ENCODE measurements at places on chromosomes 5 and 9.

DNA sequence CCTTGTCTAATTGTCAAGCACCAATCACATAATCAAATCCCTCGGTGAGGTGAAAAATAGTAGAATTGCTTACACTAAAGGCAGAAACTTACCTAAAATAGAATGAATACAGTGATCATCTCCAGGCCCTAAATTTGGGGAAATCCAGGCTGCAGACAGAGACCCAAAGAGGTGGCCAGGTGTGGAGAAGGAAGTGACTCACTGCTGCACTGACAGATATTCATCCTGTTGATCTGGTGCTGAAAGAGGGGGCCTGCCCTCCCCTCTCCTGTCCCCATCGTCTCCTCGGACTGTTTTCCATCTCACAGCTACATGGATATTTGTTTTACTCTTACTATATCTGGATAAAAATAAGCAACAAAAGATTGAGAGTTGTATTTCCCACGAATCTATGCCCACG is 15.9 kb downstream of the OR2Y1 start:
- DNase-seq, result no peak

- DNase-seq, result no peak
Measured at GRCh38 chr9:136773386-136774044, 9.2 kb upstream of the LCN15 start.

GRCh38 chr5:126656401-126657007 is 55.8 kb downstream of the PHAX start:
- DNase-seq, result no peak

DNA sequence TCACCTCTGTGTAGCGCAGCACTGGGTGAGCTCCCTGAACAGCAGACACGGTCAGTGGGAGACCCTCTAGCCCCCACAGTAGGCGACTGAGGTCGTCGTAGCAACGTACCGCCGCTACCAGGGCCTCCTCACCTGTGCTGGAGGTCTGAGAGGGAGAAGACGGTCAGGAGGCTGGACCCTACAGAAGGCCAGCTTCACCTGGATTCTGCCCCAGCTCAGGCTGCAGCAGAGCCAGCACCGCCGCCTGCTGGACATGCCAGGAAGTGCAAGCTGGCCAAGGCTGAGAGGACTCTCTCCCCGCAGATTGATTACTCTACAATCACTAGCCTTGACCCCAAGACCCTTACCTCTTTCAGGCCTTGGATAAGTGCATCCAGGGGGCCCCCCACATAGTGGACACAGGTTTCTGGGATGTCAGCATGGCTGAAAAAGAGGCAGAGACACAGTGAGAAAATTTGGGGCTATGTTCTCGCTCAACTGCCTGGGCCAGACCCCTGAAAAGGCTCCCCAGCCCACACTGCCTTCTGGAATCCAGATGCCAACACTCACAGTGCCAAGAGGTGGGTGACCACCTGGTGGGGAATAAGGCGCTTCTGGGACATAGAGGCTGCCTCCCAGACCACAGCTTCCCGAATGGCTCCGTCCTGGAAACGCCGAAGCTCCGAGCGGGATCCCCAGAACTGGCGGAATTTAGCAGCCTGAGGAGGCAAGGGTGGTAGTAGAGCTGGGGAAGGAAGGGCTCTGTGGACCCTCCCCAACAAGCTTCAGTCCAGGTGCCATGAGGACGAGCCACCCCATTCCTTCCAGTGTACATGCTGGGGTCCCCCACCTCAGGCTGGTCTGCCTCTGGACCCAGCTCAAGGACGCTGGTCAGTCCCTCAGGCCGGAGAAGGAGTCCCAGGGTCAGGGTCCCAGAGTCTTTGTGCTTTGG is 6.9 kb downstream of the NOL6 start:
- no peak for DNase-seq

DNA sequence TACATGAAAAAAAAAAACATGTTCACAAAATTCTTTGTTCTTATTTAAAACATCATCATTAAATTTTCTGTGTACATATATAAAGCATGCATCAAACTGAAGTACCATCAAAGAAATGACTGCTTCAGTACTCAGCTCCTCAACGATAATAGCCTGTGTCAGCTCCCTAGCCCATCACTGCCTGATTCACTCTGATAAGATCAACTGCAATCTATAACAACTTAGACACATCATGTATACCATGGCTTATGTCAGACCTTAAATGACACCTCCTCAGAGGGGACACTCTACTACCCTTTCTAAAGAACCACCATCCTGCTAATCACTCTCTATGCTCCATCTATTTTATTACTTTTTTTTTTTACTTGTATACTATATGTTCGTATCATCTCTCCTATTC is 200.5 kb upstream of the TLE4 start:
- DNase-seq, result no peak

GRCh38 chr9:71737455-71737854 is 30.9 kb downstream of the CEMIP2 start:
- DNase-seq, result no peak

- no peak for DNase-seq
Measured at GRCh38 chr5:169798438-169798837, 161.4 kb downstream of the DOCK2 start.

- no peak for DNase-seq
Measured at GRCh38 chr5:124234022-124234769, 512.2 kb downstream of the ZNF608 start.

GRCh38 chr5:132687995-132688394 is 14.2 kb downstream of the IL4 start:
- no peak for DNase-seq

DNA sequence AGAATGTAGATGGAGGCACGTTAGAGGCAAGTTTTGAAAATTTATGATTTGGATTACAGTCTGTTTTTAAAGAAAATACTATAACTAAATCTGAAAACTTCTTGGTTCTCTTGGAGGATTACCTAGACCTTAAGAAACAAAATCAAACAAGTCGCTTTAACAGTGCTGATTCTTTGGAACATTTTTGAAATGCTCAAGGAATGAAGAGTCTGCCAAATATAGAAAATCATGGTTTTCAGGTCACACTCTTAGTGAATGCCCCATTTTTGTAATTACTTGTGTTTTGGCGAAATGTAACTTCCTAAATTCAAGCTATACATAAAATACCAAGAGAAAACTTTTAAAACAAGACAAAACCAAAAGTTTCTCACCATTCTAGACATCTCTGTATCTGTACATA is 93.2 kb downstream of the EQTN start:
- DNase-seq, result no peak

GRCh38 chr5:173680660-173681242 is 64.3 kb upstream of the BOD1 start:
- no peak for DNase-seq

GRCh38 chr5:107567901-107568671 is 102.7 kb downstream of the EFNA5 start:
- no peak for DNase-seq

DNA sequence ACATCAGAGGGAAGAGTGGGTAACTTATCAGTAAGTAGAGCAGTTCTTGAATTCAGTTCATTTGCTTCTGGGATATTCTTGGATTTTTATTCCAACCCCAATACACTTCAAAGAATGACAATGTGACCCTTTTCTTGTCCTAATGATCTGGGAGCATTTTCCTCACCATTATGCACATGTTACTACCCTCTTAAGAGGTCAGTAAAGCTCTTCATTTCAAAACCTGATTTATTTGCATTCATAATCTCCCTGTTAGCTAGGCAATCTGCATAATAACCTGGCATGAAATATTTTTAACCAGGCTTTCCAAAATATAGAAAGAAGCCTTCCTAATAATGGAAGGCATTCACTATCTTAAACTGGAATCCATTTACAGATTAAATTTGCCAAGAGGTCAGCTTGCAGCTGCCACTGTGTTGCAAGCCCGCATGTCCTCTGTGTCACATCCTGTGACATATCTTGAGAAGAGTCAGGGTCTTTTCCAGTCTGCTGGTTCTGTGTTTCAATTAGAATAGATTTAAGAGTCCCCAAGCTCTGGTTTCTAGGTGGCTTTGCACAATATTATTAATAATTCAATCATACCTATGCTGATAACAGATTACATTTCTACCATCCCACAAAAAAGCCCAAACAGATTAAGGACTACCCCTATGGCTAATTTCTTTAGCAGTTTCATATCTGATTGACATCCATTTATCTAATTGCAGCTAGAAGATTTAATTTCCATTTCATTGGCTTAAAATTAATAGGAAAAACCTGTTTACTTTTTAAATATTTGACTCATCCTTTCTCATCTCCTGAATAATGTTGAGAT is 30.9 kb upstream of the PPP2R2B start:
- DNase-seq, result no peak

DNA sequence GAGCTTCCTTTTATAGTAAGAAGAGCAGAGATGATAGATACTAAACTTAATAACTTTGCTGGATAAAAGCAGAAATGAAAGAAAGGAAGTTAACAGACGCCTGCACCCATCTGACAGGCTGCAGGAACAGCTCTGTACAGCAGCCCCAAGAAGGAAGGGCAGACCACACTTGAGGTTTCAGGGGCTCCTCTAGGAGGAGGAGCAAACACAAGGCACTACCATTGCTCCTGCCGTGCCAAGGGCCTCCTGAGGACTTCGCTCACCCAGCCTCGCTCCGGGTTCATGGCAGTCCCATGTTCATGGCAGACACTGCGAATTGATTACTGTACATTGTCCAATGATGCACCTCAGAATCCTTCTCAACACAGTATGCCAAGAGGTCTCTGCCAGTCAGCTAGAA is 85.1 kb downstream of the AMBP start:
- DNase-seq, result no peak

- no peak for DNase-seq
Measured at GRCh38 chr9:14170973-14171596, 142.9 kb downstream of the NFIB start.

GRCh38 chr9:35842795-35843194 is 13.8 kb downstream of the TMEM8B start:
- no peak for DNase-seq
